ENCODE measurements at places on chromosomes 3 and 15. TPM values are rescaled to one million over a fixed set of nuclear protein-coding genes. Genes with fewer than 3 reads are reported as not detected.

DNA sequence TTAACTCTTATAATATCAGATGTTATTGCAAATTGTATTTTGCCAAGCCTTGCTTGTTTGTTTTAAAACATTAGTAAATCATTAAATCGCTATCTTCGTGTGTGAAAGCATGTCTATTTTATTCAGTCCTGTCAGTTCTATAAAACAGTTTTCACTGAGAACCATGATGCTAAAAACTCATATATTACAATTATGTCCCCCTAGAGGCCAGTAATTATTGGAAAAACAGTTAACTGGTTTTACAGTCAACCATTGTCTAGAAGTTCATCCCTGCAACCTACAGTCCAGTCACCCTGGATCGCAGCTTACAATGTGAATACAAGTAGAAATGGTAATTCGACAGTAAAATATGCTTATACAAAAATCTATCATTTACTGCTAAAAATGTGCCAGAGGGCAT lies 311.5 kb upstream of the ROBO2 start:
- no peak for DNase-seq

- DNase-seq = no peak
Measured at GRCh38 chr3:131388490-131388799, 6.9 kb downstream of the NUDT16 start.

The TMCO5A gene
- total RNA-seq = not detected

The GUCA1C gene
- total RNA-seq = not detected

The GOLGA6L10 gene
- total RNA-seq = 2.6 TPM

All from esophagus squamous epithelium (tissue), 5 donors.